ENCODE measurements at places on chromosomes 2 and 18. TPM values are rescaled to one million over a fixed set of nuclear protein-coding genes. Genes with fewer than 3 reads are reported as not detected.

DNA sequence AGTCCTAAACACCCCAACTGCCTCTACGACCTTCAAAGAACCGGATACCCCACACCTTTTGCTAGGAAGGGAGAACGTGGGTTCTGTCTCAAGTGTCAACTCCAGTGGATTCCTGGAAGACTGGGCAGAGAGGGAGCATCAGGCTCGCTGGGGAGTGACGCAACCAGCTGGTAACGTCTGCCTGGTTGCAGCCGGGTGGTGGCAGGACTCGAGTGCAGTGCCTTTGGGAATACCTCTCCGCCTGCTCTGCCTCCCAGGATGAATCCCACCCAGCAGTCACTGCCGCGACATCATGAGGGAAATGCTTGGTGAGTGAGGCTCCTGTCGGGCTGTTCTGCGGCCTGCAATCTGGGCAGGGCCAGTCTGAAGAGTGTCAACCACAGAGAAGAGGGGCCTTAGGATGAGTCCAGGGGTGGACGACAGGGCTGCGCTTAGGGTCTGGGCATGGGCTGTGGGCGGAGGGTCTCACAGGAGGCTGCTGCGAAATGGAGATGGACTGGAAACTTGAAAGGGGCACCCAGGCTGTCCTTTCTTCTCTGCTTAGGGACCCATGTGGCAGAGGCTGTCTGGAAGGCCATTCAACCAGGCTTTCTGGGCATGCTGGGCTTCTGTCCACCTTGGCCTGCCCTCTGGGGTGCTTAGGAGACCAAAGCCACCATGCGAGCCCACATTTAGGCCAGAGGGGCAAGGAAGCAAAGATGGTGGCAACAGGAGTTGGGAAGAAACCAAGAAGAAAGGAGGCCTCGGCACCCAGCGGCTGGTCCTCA is 12.9 kb downstream of the GPR17 start:
- DNase-seq, result no peak

DNA sequence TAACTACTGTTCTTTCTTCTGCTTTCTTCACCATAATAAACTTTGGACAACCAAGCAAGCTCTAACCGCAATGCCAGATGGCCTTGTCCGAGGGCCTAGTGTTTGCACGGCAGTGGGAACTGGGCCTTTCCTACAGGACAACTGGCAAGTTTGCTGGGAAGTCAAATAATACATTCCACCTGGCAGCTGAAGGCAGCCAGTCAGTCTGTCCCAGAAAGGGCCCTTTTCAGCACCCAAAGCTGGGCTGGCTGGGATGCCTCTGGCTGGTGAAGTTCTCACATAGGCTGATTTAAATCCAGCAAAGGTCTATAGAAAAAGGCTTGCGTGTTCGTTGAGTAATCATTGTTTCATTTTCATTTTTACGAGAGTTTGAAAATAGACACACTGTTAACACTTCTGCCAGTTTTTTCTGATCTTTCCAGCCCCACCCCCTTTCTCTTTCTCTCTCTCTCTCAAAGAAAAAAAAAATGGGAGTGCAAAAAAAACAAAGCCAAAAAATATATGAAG is 110.0 kb upstream of the EPAS1 start:
- DNase-seq, result peak; percentile 43

GRCh38 chr2:29753671-29754444 is 167.5 kb downstream of the ALK start:
- DNase-seq, result no peak

GRCh38 chr18:44502790-44503189 is 177.9 kb upstream of the SETBP1 start:
- DNase-seq, result no peak

DNA sequence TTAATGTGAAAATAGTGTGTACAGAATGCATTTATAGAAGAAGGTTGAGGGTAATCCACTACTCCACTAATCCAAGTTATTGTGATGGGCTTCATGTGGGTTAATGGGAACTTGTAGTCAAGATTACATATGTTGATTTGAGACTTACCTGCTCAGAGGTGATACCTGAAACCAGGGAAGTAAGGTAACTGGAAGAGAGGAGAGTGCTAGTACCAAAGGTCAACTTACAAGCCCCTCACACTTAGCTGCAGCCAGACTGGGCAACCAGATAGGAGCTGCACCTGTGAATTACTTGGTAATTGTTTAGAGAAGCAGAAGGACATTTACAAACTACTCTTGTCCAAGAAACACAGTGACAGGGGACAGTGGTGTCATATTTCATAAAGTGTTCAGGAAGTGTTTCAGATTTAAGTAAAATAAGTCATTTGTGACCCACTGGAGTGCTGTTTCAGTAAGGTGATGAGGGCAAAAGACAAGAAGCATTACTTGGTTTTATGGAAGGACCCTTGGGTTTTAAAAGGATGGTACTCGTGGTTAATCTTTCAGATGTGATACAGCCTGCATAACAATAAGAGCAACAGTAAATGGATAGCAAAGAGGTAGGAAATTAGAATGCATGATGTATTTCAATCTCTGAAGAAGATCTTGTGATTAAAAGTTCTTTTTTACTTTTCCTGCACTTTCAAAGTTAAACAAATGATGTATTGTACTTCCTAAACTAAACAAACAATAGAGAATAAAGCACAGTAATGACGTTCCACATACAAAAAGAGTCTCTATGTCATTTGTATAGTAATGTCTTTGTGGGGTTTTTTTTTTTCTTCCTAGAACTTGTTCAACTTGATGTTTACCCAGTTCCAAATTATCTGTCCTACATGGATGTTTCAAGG is 189.3 kb downstream of the PHLPP1 start:
- no peak for DNase-seq

DNA sequence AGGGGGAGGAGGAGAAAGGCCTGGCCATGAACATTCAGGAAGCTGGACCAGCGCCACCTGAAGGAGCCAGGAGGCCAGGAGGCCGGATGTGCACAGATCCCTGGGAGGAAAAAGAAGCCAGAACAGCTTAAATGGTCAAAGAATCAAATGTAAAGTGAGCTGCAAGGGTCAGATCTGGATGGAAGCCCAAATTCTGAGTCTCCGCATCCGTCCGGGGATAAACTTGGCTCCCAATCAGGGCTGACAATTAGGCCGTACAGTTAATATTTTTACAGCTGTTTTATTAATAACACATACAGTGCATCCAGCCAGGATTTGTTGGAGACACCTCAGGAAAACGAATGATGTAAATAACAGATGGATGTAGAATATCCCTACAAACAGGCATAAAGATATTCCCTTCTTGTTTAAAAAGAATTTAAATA is 495.1 kb upstream of the TCF4 start:
- no peak for DNase-seq

- no peak for DNase-seq
Measured at GRCh38 chr2:86445436-86445835, 4.3 kb downstream of the KDM3A start.

GRCh38 chr2:85428343-85428881 is 9.9 kb downstream of the SH2D6 start:
- DNase-seq, result no peak

GRCh38 chr2:206049392-206049791 is 36.6 kb downstream of the INO80D start:
- DNase-seq, result no peak

DNA sequence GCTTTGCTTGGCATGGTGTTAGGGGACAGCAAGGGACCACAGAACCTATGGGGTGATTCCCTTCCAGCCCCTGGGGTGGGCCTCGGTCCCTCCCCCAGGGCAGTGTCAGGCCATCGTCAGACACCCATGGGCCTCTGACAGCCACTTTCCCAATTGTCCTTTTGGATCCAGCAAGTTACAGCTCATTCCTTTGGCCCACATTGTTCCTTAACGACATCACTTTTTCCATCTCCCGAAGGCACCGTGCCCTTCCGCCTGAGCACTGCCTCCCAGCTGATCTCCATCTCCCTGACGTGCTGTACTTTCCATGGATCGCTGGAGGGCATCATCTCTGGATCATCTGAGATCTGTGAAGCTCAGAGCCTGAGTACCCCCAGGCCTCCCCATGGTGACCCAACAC is 10.4 kb upstream of the KCNK3 start:
- no peak for DNase-seq

GRCh38 chr2:40352703-40353099 is 99.2 kb downstream of the SLC8A1 start:
- no peak for DNase-seq

DNA sequence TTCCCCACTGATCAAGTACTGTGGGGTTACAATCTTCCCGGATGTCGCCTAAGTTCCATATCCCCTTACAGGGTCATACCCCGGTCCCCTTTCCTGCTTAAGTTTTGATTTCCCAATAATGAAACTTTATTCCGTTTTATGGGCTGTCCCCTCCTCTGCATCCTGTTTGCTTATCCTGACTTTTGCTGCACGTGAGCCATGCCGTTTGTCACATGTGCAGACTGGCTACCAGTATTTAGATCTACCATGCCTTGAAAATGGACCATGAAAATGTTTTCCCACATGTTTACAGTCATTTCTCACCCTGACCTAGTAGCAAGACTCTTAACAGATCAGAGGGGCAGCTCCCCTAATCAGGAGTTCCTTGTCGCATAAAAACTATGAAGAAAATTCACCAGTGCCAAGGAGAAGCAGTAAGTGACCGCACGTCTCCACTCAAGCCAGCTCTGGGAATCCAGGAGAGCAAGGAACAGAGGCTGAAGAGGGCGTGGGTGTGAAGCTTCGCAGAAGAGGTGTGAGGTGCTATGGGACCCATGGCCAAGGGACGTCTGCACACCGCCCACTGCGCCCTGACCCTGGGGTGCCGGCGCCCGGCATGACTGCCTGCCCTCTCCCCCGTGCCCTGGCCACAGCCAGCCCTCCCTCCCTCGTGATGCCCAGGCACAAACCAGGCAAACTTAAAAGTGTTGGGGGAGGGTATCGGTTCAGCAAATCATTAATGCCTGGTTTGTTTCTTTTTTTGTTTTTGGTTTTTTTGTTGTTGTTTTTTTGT is 440.8 kb upstream of the SALL3 start:
- no peak for DNase-seq

DNA sequence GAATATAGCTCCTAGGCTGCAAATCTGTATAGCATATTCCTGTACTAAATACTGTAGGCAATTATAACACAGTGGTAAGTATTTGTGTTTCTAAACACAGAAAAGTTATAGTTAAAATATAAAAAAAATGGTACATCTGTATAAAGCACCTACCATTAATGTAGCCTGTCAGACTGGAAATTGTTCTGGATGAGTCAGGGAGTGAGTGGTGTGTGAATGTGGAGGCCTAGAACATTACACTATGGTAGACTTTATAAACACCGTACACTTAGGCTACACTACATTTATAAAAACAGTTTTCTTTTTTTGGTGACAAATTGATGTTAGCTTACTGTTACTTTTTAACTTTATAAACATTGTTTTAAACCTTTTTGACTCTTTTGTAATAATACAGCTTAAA is 226.3 kb downstream of the CCDC85A start:
- no peak for DNase-seq

DNA sequence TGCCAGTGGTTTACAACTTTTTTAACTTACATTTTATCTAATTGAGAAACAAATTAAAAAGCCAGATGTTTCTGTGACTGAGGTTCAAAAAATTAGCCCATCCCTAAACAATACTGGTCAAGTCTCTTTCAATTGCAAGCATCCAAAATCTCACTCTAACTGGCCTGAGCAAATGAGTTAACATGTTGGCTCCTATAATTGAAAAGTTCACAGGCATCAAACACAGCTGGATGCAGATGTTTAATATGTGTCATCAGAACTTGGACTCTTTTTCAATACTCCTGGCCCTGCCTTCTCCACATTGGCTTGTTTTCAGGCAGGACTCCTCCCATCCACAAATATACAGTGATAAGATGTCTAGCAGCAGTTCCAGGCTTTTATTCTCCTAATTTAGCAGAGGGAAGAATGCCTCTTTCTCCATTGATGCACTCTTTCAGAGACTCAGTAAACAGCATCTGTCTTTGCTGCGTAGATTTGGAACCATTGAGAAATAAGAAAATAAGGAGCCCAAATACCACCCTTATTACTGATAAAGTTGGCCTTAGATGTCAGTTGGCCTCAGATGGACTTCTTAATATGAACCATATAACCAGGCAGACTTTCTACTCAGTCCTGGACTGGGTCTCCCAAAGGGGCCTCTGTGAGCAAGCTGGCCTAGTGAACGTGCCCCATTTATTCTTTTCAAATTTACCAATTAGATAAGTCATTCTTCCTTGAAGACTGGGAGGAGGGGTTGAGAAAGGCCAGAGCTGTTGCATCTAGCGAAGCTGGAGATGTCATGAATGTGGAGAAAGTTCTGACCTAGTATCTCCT is 30.4 kb upstream of the FN1 start:
- DNase-seq, result no peak

DNA sequence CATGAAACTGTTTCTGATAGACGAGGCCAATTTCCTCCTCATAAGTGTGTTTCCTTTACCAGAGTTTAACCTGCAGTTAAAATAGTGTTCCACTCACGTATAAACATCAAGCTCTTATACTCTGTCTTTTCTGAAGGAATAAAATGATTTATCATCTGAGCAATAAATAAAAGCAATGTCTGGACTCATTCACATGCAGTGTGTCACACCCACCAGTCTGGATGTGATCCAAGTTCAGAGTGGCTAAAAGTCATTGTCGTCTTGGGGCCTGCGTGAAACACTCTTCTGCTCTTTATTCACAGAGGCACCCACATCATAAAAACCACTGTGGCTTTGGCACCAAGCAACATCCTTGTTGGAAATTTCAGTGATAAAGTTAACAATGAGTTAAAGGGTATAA is 19.5 kb upstream of the SLC9A4 start:
- DNase-seq, result peak; percentile 24

- no peak for DNase-seq
Measured at GRCh38 chr2:219687882-219688559, 60.6 kb downstream of the SLC4A3 start.

DNA sequence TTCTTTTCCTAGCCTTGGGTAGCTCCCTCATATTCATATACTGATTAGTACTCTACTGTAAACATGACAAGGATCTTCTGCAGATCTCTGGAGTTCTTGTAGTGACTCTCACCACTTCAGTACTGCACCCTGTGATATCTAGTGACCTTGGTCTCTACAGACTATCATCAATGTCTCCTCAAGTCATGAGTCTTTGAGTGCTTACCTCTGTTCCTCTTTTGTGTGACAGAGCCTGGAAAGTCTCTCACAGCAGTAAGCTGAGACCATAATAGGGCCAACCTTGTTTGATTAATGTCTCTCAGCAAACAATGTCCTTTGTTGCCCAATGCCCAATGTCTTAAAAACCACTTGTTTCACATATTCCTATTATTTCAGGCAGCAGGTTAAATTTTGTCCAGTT is 34.2 kb upstream of the BAZ2B start:
- DNase-seq, result no peak

GRCh38 chr18:29154196-29154757 is 977.3 kb upstream of the CDH2 start:
- DNase-seq, result no peak

- no peak for DNase-seq
Measured at GRCh38 chr2:241618296-241618805, 18.6 kb downstream of the THAP4 start.

ANKRD30B gene
- not detected for total RNA-seq

ACVR1 gene
- 28.3 TPM for total RNA-seq

KCNG2 gene
- total RNA-seq, result not detected

GBX2 gene
- not detected for total RNA-seq

RAB31 gene
- 0.42 TPM for total RNA-seq

SELENOI gene
- total RNA-seq, result 38.9 TPM

IL36A gene
- 0.84 TPM for total RNA-seq

MTLN gene
- total RNA-seq, result 36.2 TPM

RAD51AP2 gene
- total RNA-seq, result not detected

NAT8 gene
- total RNA-seq, result not detected

CLEC4F gene
- total RNA-seq, result not detected

RAB27B gene
- 0.14 TPM for total RNA-seq

VWA3B gene
- 0.21 TPM for total RNA-seq

Measured in activated T-cell treated with anti-CD3 and anti-CD28 coated beads, Interleukin-2, amount 50 U/mL, for 72 hours (primary cell).